ENCODE measurements at places on chromosomes 3 and 15.
A peak's percentile ranks its signal among the peaks of the same experiment; 100 is the strongest.

DNA sequence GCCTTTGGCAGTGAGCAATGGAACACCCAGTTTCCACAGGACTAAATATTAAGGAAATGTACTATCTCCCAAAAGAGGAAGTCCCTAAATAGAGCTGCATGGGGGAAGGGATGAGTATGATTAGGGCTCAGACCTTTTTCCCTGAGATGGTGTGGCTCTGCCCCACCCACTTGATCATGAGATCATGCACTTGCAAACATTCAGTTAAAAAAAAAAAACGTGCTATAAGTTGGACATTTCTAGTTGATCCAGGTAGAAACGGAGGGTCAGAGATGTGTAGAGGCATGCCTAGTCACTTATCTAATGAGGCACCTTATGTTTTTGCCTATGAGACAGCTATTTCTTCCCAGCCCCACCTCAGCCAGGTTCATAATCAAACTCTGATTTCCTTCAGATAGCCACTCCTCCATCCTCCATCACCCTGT lies 24.5 kb upstream of the SSR3 start:
- no peak for DNase-seq

- peak; percentile 43 for DNase-seq
These were observed 99.5 kb upstream of the KCNMB2 start for GRCh38 chr3:178436773-178437172.

- DNase-seq, result peak; percentile 59
These were observed 275.4 kb downstream of the TIGIT start for GRCh38 chr3:114569186-114569585.

- peak; percentile 27 for DNase-seq
These were observed 25.5 kb downstream of the ZNF148 start for GRCh38 chr3:125349556-125350165.

DNA sequence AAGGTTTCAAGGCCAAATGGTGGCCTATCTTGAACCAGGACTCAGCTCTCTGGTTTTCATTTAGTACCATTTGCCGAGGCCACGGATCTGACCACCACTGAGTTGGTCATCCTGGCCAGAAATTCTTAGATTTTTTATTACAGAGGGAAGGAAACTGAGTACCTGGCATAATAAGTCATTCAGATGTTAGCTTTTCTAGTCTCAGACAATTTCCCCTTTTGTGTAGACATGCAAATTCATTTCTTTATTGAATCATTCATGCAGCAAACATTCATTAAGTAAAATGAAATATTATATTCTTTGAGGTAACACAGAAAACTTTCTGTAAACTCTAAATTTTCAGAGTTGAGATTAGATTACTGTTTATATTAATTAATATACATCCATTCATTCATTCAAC lies 223.7 kb downstream of the PDCD6IP start:
- no peak for DNase-seq

GRCh38 chr15:43508991-43509659 lies 8.3 kb upstream of the MAP1A start:
- no peak for DNase-seq

DNA sequence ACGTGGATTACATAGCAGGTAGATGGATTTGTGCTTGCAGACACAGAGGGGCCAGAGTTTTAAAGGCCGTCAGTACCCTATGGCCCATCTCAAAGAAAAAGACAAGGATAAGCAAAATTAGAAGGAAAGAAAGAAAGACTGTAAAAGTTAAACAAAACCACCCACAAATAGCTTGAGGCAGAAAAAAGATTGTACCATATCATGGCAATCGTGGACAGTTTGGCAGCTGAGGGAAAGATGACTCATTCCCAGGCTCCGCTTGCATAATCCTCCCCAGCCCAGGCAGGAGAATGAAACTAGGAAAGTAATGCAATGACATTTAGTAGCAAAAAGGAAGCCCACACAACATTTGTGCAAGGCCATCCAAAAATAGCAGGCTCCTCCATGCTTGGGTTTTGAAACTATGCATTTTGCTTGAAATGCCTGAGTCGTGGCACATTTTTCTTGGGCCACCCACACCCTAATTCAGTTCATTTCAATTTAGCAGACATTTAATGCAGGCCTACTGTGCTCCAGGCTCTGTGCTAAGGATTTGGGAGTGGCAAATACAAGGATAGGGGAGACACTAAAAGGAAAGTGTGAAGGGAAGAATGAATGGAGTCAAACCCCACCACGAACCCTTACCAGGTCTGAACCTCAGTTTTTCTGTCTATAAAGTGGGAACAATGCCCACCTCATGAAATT lies 40.9 kb upstream of the SMAD3 start:
- peak; percentile 92 for DNase-seq

All from lung microvascular endothelial cell (primary cell).